Nucleus accumbens (tissue), 56 donors: ENCODE measurements at places on chromosomes 1 and 21.

GRCh38 chr1:172815740-172816139 lies 156.8 kb downstream of the FASLG start:
- no peak for DNase-seq

DNA sequence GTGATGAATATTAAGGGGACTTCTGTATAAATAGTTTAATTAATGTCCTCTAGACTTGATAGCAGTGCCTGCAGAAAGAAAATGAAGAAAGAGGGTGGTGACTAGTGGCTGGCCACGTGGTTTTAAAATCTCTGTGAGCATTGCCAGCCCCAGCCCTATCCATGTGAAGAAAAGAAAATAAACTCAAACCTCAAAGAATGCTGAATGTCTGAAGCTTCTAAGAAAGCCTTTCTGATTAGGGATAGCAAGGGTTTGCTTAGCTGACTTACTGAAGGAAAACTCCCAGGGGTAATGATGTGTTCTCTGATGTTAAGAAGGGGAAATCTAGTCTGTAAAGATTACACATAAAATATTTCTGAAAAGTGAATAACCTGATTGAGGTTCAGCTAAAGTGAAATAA lies 31.8 kb downstream of the ADGRL2 start:
- no peak for DNase-seq

DNA sequence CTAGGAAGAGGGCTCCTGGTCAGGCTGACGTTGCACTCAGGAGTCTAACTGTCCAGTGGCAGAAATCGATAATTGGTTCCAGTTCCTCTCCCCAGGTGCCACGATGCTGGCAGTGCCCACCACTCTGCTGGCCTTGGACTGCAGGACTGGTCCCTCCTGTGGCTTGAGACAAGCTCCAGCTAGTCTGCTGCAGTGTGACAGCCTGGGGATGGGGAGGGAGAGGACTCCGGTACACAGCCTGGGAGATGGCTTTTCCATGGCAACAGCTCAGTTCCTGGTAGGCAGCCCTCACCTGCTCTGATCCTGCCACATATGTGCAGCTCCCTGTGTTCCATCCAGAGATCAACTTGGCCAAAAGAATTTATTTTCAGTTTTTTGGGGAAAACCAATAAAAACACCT lies 239.3 kb downstream of the KCNJ6 start:
- DNase-seq: no peak

- DNase-seq: peak; percentile 8
Measured at GRCh38 chr1:201085902-201086735, 26.1 kb downstream of the CACNA1S start.

GRCh38 chr1:201538612-201539551 lies at the start of gene NAV1:
NAV1 (plus strand) TSS chr1:201539127; CDS start chr1:201622885, 83,758 bp downstream.
- peak; percentile 57 for DNase-seq

- DNase-seq: no peak
Measured at GRCh38 chr1:114088392-114089299, 65.0 kb downstream of the SYT6 start.

GRCh38 chr1:10536133-10536770 lies 61.5 kb downstream of the PEX14 start:
- no peak for DNase-seq

- DNase-seq: no peak
Measured at GRCh38 chr21:44761747-44762208, 39.8 kb downstream of the UBE2G2 start.

DNA sequence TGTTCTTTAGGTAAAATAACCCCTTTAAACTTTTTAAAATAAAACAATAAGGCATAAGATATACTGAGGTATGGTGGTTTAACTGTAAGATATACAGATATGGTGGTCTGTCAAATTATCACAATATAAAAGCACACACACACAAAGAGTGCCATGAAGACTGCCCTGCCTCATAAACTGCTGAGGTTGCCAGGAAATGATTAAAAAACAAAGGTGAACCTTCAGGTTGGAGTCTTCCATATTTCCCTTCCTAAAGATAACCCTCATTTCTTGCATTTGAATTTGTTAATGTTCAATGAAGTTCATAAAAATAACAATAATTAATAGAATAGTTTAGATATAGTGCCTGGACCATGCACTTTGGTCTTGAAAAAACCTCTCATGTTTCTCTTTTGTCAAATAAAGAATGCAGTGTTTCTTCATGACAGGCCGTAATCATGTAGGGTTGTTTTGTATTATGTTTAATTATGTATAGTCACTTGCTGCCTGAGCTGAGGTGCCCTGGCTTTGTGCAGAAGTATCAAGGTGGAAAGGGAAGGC lies 123.6 kb upstream of the B3GALT2 start:
- DNase-seq: no peak

- DNase-seq: no peak
Measured at GRCh38 chr1:222278501-222278900, 269.4 kb downstream of the HHIPL2 start.

GRCh38 chr1:183353597-183353996 lies 64.6 kb downstream of the NMNAT2 start:
- DNase-seq: no peak

DNA sequence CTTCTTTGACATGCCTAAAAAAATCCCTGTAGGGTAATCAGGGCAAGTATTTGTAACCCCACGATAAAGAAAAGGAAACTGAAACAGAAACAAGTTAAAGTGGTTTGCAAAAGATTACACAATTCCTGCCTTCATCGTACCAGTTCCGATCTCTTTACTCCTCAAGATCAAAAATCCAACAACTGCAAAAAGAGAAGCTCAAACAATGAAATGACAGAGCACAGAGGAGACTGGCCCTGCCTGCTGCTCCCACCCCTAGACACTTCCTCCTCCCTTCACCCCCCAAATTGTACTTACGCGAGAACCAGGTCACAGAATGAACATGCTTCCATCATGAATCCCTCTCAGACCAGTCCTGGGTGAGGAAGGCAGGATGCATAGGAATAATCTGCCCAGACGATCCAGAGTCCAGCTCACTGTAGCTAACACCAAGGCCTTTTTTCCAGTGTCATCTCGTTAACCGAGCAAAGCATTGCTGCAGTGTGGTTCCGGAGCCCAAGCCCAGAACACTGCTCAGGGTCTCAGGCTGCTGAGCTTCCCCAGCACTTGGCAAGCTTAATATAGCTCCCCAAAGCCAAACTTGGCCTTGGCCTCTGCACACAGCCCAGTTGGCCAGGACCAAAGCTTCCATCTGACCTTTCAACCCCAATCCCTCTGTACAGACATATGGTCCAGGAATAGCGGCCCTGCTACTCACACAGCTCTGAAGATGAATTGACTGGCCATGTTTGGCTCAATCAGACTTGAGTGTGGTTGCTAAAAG lies 20.3 kb downstream of the RXRG start:
- no peak for DNase-seq

DNA sequence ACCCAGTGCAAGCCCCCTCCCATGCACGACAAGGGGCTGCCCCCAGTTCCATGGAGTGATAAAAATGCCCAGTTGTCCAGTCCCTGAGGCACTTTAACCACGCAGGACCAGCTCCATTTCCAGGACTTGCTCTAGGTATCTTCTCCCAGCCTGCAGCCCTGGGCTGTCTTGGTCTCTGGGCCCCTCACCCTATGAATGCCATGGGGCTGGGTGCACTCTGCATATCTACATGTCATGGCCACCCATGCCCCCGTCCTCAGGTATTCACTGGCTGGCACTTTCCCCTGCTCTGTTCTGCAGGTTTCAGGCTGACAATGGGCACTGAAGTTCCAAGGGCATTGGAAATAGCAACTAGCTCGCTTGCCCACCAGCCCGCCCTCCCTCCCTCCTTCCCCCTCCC lies 19.6 kb upstream of the C1orf174 start:
- no peak for DNase-seq

DNA sequence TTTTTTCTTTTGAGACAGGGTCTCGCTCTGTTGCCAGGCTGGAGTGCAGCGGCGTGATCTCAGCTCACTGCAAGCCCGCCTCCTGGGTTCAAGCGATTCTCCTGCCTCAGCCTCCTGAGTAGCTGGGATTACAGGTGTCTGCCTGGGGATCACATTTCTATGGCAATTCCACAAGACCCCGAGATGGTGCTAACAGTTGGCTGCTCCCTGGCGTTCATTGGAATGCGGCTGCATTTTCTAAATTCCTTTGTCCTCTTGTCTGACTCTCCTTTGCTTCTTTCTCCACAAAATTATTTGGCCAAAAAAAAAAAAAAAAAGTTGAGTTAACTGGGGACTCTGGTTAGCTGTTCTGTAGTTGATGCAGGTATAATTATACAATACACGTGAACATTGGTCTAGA lies 176.4 kb downstream of the ETS2 start:
- DNase-seq: no peak

DNA sequence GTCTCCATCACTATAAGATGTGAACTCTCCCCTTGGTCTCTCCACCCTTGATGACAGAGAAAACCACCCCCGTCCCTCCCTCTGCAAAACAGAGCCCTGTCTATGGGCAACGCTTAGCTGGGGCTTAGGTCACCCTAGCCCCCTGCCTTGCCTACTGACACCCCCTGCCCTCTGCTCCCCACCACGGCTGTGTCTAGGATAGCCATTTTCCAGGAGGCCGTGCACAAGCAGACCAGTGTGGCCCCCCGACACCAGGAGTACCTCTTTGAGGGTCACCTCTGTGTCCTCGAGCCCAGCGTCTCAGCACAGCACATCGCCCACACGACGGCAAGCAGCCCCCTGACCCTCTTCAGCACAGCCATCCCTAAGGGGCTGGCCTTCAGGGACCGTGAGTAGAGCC lies 8.5 kb downstream of the IKBKE start:
- no peak for DNase-seq

- DNase-seq: peak; percentile 45
Measured at GRCh38 chr1:3441410-3441847, 13.0 kb upstream of the ARHGEF16 start.

DNA sequence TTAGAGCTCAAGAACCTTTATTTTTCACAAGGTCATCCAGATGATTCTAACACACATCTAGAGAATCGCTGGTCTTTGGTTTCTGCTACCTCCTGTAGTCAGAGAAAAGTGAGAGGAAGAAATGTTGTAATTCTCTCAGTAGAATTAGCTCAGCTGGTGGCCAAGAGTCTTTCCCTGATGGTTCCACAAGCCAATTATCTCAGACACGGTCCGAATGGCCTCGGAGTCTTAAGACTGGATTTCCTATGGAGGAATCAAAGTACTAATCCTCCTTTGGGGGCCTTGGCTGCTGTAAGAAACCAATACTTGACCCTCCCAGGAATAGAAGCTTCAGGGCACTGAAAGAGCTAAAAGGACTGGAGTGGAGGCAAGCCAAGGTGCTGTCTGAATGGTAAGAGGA lies 1.8 kb downstream of the TMEM81 start:
- DNase-seq: no peak

DNA sequence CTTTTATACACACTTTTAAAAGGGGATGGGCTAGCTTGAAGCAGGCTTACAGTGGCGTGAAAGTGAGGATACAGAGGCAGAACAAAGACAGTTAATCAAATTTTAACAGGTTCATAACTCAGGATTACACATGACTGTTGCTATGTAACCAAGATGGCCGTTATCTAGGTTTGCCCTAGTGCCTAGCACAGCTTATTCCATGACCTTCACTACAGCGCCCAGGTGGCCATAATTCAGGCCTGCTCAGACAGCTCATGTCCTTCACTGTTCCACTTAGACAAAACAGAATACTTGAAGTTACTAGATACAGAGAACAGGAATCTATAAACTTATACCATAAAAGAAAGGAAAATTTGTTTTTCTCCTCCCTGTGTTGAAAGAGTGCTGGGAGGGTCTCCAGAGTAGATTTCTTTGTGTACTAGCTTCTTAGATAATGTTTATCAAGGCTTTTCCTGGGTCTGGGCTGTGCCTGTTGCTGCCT lies 6.2 kb upstream of the SPRR2F start:
- no peak for DNase-seq

- DNase-seq: no peak
Measured at GRCh38 chr1:19450811-19451515, 34.4 kb downstream of the CAPZB start.

GRCh38 chr1:153000294-153000693 lies 1.3 kb upstream of the SPRR3 start:
- DNase-seq: no peak

- DNase-seq: no peak
Measured at GRCh38 chr21:35402061-35402460, 353.0 kb upstream of the RUNX1 start.

GRCh38 chr1:225437710-225438437 lies 10.0 kb upstream of the LBR start:
- DNase-seq: no peak
